ENCODE measurements at places on chromosomes 12 and 14.

DNA sequence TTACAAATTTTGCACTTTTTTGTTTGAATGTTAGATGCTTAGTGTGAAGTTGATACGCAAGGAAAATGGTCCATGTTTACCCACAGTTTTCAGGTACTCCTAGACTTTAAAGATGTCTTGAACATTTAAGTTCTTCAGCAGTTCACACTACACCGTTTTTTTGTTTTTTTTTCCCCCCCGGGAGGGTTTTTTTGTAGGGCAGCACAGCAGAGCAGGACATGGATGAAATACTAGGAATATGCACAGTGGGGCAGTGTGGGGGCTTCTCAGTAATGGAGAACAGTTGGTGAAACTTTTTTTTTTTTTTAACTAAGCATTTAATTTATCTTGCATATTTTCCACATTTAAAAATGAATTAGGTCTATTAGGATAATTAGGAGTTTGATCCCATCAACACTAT is 4.9 kb downstream of the RAN start:
- H3K27ac ChIP-seq, result no peak overlapping the region
- no peak for DNase-seq
- H3K4me1 ChIP-seq, result peaks cover 64% of the 10 kb centered on the region
- H3K4me3 ChIP-seq, result no peak overlapping the region
- H3K36me3 ChIP-seq, result peaks cover 54% of the 10 kb centered on the region
- H3K27me3 ChIP-seq, result no peaks in the 10 kb centered on the region

- no peak overlapping the region for H3K27ac ChIP-seq
- H3K4me3 ChIP-seq, result no peak overlapping the region
- peaks cover 5% of the 10 kb centered on the region for H3K27me3 ChIP-seq
Measured at GRCh38 chr12:66062290-66062625, 68.3 kb downstream of the LLPH start.

- no peaks in the 10 kb centered on the region for H3K27me3 ChIP-seq
- no peak overlapping the region for H3K4me3 ChIP-seq
- no peaks in the 10 kb centered on the region for H3K36me3 ChIP-seq
- H3K27ac ChIP-seq, result no peak overlapping the region
Measured at GRCh38 chr12:19144287-19144686, 14.8 kb downstream of the PLEKHA5 start.

- no peak overlapping the region for H3K4me3 ChIP-seq
- H3K27me3 ChIP-seq, result peaks cover 3% of the 10 kb centered on the region
- no peak overlapping the region for H3K27ac ChIP-seq
- H3K36me3 ChIP-seq, result no peaks in the 10 kb centered on the region
Measured at GRCh38 chr12:91056488-91056887, 1.3 kb downstream of the KERA start.

DNA sequence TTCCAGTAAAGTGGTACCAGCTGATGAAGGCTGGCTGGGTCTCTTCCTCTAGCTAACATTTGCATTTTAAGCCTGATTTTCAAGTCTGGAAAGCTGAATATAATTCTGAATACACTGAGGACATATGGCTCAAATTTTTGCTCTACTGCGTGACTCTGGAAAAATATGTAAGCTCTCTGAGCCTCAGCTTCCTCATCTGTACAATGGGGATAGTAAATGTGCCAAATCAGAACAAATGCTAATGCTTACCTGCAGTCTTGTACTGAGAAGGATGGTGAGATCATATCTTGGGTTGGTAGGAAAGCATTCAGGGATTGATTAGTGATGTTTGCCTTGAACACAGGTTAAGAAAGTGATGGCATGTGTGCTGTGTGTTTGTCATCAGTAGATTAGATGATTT is 14.6 kb downstream of the HNF1A start:
- no peak overlapping the region for H3K4me3 ChIP-seq
- peaks cover 8% of the 10 kb centered on the region for H3K27me3 ChIP-seq
- no peak overlapping the region for H3K27ac ChIP-seq

GRCh38 chr12:18634382-18634781 is 103.4 kb downstream of the PLCZ1 start:
- H3K27ac ChIP-seq, result no peak overlapping the region
- no peaks in the 10 kb centered on the region for H3K27me3 ChIP-seq
- H3K36me3 ChIP-seq, result no peaks in the 10 kb centered on the region
- no peak for DNase-seq
- no peak overlapping the region for H3K4me3 ChIP-seq

GRCh38 chr14:99596772-99597171 is 7.2 kb downstream of the CCDC85C start:
- DNase-seq, result no peak
- H3K4me1 ChIP-seq, result peaks cover 29% of the 10 kb centered on the region
- H3K4me3 ChIP-seq, result no peak overlapping the region
- no peak overlapping the region for H3K27ac ChIP-seq
- no peaks in the 10 kb centered on the region for H3K36me3 ChIP-seq

DNA sequence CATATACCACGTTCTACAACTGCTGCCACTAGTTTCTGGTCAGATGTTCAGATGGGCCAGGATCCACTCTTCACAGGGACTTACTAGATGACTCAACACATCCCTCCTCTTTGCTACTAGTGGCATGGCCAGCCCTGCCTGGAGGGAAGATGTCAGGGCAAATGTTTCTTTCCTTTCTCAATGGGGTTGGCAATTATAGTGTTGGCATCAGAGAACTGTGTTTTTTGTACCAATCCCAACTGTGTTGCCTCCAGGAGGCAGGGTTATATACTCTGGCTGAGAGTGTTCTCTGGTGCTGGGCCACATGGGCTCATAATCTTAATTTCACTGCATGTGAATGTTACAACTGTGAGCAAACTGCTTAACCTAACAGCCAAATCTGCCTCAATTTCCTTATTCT is 69.9 kb upstream of the AVPR1A start:
- H3K27ac ChIP-seq, result no peak overlapping the region
- no peaks in the 10 kb centered on the region for H3K4me1 ChIP-seq
- no peaks in the 10 kb centered on the region for H3K36me3 ChIP-seq

DNA sequence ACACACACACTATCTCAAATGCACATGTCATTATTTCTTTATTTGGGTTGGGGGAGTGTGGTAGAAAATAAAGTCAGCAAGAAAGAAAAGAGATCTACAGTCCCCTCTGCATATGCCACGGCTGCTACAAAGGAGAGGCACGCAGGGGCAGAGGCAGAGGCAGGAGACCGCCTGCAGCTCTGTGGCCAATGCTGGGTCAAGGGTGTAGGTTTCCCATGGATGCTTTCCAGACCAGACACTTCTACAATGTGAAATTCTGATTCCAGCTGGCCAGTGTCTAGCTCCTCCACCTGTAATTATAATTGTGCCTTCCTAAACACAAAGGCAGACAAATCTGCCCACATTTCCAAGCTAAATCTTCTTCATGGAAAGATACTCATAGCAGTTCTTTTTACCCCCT is 19.2 kb downstream of the VPS37B start:
- H3K4me1 ChIP-seq, result peaks cover 83% of the 10 kb centered on the region
- H3K36me3 ChIP-seq, result peaks cover 9% of the 10 kb centered on the region
- H3K27me3 ChIP-seq, result peaks cover 38% of the 10 kb centered on the region
- DNase-seq, result no peak

DNA sequence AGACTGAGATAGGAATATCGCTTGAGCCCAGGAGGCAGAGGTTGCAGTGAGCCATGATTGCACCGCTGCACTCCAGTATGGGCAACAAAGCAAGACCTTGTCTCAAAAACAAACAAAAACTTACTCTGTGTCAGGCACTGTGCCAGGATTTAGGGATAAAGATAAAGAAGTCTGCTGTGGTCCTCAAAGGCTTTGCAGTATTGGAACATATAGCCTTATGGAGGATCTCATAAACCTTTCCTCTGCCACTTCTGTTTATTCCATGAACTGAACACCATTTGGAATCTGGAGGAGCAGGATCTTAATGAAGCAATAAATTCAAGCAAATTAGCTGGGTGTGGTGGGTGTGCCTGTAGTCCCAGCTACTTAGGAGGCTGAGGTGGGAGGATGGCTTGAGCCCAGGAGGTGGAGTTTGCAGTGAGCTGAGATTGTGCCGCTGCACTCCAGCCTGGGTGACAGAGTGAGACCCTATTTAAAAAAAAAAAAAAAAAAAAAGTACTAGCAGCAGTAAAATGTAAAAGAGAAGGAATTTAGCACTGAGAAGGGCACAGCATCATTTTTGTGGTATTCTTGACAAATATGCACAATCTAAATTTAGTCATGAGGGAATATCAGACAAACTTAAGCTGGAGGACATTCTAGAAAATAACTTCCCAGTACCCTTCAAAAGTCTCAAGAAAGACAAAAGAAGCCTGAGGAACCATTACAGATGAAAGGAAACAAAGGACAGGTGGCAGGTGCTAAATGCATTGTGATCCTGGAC is 27.1 kb downstream of the BMAL2 start:
- DNase-seq, result no peak
- no peak overlapping the region for H3K27ac ChIP-seq
- peaks cover 12% of the 10 kb centered on the region for H3K27me3 ChIP-seq
- no peak overlapping the region for H3K4me3 ChIP-seq
- no peaks in the 10 kb centered on the region for H3K36me3 ChIP-seq
- H3K4me1 ChIP-seq, result no peaks in the 10 kb centered on the region

DNA sequence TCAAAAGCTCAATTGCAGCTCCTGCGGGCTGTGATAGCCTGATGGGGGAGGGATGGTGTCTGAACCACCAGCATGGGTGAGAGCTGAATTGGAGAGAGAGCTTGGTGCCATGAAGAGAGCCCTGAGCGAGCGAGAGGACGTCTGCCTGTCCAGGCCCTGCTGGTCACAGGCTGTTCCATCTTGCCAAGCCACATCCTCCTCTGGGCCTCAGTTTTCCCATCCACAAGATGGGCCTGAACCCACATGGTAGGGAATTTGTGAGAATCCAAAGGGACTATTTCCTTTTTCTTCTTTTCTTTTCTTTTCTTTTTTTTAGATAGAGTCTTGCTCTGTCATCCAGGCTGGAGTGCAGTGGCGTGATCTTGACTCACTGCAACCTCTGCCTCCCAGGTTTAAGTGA is 276.4 kb downstream of the VRK1 start:
- H3K36me3 ChIP-seq, result no peaks in the 10 kb centered on the region
- H3K27me3 ChIP-seq, result peaks cover 5% of the 10 kb centered on the region
- peaks cover 14% of the 10 kb centered on the region for H3K4me1 ChIP-seq
- no peak overlapping the region for H3K4me3 ChIP-seq
- no peak for DNase-seq

Data from activated CD4-positive, alpha-beta memory T cell treated with anti-CD3 and anti-CD28 coated beads for 36 hours (primary cell).